ENCODE measurements at places on chromosomes 16 and 17.

- peak; percentile 70 for DNase-seq
Measured at GRCh38 chr16:84683691-84684591, 15.9 kb upstream of the USP10 start.

- DNase-seq: no peak
Measured at GRCh38 chr17:740240-741017, 8.0 kb downstream of the TLCD3A start.

DNA sequence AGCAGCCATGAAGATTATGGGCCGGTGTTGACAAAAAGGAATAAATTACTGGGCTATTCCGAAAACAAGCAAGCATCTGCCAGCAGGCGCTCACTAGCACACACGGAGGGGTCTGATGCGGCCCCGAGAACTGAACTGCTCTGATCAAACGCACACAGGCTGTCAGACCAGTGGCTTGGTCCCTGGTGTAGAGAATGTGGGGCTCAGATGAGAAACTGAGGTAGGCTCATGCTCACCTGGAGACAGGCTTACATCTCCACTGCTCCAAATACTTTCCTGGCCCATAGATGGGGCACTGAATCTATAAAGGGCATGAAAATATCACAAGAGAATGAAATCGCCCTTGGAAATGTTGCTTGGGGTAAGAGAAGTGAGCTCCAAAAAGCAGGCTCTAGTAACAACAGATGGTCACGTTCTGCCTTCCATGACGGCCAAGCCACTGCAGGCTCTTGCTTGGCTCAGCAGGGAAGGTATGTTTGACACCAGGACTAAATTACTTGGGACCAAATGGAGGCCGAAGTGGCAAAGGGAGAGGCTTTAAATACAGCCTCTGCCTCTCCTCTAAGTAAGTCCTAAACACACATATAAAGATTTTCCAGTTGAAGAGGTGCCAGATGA lies 5.4 kb downstream of the ABR start:
- no peak for DNase-seq

- no peak for DNase-seq
Measured at GRCh38 chr16:86598607-86599565, 20.5 kb downstream of the FOXL1 start.

GRCh38 chr17:59840329-59841090 lies 52.2 kb downstream of the TUBD1 start:
- DNase-seq: peak; percentile 58

DNA sequence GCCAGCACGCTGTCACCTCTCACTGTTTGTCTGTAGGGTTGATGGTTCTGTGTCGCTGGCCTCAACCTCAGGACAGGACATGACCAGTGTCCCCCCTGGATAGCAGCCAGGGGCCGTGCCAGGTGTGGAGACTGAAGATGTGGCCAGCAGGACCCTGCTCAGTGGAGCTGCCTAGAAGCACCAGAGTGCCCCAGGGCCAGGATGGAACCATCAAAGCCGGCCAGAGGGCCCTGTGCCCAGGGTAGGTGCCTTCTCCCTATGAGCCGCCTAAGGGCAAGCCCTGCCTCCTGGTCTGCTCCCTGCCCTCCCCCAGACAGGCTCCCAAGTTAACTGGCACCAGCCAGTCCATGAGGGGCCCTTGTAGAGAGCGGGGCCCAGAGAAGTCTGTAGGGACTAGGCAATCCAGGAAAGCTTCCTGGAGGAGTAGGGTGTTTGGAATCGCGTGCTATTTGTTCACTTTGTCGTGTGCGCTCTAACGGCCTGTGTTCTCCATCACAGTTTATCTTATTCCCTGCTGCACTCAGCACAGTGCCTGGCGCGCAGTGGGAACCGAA lies 546 bp upstream of the NDUFB10 start:
- DNase-seq: peak; percentile 14

DNA sequence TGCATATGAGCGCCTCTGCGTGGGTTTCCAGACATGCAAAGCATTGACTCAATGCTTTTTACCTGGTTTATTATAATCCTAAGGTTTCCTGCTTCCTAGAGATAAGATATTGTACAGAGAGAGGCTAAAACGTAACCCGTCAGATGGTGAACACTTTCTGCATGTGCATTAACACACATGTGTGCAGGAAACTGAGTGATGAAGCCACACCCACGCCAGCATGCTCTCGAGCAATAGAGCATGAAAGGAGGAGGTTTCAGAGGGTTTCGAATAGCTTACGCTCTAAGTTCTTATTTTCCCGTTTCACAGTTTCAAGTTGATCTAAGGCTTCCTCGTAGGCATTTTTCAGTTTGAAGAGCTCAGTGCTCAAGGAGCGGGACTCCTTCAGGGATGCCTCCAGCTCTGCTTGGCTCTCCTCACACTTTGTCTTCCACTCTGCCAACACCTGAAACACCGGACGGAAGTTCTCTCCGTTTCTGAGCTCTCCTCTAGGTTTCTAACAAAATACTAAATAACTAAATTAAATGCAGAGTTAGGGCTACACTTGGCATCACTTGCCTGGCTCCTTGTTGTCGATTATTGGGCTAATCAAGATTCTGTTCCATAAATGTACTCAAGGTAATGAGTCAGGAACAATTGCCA lies 23.2 kb downstream of the MYH3 start:
- no peak for DNase-seq

GRCh38 chr17:73641826-73642600 lies 2.2 kb downstream of the SDK2 start:
- no peak for DNase-seq

GRCh38 chr16:11719762-11720161 lies 22.9 kb downstream of the TXNDC11 start:
- DNase-seq: no peak

GRCh38 chr16:17070882-17071592 lies 399.7 kb downstream of the XYLT1 start:
- DNase-seq: peak; percentile 18

DNA sequence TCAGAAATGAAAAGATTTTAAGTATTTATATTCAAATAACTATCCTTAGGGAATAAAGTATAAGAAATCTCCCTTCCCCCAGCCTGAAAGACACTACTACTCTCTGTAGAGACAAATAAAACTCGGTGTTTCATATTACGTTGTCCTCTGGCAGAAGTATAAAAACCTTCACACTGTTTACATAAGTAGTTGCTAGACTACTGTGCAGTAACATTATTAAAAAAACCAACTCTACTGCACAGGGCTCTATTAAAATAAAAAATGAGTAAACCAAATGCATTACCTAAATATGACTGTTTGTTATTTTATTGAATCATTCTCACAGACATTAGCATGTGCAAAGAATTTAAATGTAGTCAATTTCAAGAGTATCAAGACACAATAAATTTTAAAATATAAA lies 67.4 kb downstream of the MED13 start:
- no peak for DNase-seq

- DNase-seq: no peak
Measured at GRCh38 chr17:55571095-55571494, 59.8 kb upstream of the SMIM36 start.

DNA sequence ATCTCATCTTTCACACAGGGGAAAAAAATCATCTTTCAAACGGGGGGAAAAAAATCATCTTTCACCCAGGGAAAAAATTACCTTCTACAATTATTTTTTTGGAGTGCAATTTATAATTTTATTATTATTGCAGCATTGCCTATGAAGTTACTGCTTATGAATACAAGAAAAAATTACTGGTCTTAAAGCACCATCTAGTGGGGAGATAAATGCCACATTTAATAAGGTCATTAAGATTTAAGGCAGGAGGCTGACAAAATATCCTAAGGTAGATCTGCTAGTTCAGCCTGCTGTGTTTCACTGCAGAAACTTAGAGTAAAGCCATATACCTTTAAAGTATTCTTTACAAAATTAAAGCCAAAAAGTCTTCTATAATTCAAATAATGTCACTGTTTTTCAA lies 13.7 kb downstream of the SHCBP1 start:
- no peak for DNase-seq

GRCh38 chr16:66843191-66843590 lies 1.0 kb upstream of the CA7 start:
- no peak for DNase-seq

DNA sequence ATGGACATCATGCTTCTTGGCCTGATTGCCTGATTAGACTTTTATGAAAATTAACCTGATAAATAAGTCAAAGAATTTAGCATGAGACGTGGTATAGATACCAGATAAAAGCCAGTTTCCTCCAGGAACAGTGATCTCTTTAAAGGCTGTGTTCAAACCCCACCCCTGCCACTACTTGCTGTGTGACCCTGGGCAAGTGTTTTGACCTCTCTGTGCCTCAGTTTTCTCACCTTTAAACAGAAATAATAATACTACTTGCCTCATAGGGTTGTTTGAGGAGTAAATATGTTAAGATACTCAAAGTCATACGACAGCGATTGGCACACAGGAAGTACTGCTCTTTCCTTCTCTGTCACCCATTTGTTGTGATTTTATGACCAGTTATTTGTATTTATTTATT lies 115.5 kb downstream of the MAF start:
- DNase-seq: no peak

All from ELF-1 (cell line).